ENCODE measurements at places on chromosomes 3 and 15. TPM values are rescaled to one million over a fixed set of nuclear protein-coding genes. Genes with fewer than 3 reads are reported as not detected.
A peak's percentile ranks its signal among the peaks of the same experiment; 100 is the strongest.

EOMES gene
- not detected for total RNA-seq

MIX23 gene
- total RNA-seq = not detected

ARHGAP31 gene
- total RNA-seq = 31.4 TPM

SLC9C1 gene
- 0.32 TPM for total RNA-seq

FBXW12 gene
- not detected for total RNA-seq

GRM7 gene
- 4.8 TPM for total RNA-seq

GRCh38 chr15:37824717-37825382, 109.6 kb upstream of the TMCO5A start:
- no peak for DNase-seq

DNA sequence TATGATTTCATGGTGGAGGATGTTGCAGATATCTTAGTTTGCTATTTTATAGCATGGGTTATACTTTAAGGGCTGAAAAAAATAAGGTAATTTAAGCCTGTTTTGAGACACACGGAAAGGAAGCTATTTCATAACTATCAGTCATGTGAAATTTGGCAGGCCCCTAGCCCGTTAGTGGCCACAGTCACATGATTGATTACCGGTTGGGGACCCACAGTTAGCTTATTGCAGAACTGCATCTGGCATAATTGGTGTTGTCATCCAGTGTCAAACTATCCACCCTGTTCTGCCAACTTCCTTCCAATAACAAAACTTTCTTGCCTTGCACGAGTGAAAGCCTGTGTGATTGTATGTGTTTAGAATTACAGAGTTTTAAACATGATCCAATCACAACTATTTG, 35.2 kb downstream of the FNDC3B start:
- peak; percentile 75 for DNase-seq

DNA sequence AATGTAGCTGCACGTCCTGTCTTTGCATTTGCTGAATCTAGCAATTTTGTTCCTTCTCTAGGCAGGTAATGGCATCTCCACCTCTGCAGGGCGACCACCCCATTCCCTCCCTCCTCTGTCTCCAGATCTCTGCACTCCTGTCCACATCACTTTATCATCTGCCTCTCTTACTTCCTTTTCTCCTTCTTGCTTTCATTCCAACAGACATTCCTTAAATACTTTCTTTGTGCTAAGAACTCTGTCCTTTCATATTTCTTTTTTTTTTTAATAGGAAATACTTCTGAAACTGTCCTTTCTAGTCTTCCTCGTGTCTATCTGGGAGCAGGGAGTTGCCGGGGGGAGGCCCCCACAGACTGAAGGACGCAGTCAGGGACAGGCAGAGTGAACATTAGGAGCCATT, 7.2 kb downstream of the ITIH3 start:
- no peak for DNase-seq

DNA sequence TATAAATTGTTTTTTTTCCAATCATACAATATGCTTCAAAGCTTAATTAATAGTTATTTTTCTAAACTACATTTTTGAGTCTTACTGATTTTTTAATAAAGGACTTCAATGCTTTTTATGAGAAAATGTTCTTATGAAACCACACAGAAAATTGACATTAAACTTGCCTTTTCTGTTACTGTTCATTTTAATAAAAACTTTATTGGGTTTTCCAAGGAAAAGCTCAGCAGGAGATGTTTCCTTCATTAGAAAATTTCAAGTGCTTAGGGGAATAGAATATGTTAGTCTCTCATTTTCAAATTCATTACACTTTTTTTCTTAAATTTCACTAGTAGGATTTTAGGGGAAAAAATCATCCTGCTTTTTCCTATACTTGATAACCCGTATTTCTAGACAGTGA, 711.4 kb downstream of the DIPK2A start:
- DNase-seq = no peak

DNA sequence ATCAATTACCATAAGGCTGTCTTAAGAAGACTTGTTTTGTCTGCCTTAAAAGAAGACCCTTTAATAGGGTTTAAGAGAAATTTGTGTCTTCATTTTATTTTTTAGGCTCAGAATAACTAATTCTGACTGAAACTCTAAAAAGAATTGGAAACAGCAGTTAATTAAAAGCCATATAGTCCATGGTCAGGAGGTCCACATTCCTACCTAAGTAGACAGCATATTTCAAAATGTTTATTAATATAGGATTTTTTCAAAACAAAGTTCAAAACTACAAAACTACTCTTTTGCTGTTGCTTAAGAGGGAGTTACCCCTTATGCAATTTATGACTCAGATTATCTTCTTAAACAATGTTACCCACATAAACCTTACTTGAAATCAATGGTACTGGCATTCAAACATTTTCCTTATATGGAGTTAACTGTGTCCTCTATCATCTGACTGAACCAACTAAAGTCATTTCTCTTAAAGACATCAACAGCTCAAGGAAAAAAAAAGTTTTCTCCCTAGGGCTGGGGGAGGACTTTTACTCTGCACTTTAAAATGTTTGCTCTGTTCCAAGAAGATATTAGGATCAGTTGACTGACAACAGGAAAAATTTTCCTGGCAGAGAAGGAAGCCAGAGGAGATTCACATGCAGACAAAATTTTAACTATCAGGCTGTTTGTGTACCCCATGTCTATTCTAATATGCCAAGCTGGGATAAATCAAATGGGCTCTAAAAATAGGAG, 56.8 kb upstream of the NANOGP8 start:
- no peak for DNase-seq

GRCh38 chr3:75224412-75224811, 439.7 kb upstream of the FRG2C start:
- no peak for DNase-seq

DNA sequence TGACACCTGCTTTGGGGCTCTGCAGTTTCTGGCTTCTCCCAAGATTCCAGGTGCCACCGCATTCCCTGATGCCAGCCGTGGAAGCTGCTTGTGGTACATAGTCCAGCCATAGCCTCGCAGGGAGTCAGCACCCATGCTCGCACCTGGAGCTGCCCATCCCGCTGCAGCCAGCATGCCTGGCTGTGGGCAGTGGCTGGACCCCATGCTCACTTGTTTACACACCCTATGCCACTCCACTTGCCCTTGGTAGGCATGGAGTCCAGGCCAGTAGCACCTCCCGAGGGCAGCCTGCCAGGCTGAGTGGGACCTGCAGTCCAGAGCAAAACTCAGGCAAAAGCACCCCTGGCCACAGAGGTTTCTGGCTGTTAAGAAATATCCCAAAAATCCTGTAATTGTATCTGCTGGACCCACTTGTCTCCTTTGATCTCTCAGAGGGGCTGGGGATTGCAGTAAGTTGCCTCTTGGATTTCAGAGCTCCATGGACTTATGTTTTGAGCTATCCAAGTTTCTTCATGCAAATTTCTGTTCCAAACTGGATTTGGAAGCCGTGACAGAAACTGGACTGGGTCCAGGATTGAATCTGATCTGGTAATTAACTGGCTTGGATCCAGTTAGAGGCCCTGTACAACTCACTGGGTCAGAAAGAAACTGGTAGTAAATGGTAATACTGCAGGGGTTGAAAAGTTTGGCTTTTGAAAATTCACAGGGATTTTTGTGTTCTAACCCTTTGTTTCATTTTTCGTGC, 149.3 kb downstream of the FMN1 start:
- no peak for DNase-seq

GRCh38 chr15:68431792-68432401, at the start of gene ITGA11:
ITGA11 (minus strand) TSS chr15:68432163; CDS start chr15:68432066, 97 bp downstream.
- DNase-seq = no peak

DNA sequence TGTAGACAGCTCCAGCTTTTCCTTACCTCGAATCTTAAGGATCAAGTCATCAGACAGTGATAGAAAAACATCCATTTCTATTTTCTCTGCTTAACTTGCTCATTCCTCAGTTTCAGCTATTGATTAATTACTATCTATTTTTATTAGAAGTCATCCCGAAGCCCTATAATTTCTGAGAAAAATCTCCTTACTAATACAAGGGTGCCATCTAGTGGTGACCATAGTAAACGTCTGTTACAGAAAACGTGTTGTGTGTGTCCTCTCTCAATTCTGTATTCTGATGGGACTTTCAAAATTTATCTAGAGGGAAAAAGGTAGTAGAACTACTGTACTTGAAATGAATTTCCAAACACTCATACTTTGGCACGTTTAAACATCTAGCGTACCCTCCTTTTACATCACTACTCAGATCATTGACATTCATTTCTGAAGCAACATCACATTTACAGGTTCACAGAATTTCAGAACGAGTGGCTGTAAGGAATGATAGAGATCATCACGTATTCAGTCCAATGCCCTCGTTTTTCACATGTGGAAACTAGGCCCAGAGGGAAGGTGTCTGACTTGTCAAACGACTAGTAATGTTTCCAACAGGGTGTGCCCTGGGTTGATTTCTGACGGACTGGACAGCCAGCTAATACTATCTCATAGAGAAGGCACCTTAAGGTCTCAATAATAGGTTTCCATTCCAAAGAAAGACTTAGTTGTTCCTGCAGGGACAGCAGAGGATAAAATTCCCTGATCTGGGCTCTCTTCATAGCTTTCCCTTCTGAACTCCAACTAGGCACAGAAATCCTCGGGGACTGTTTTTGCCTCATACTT, 25.6 kb downstream of the HACD2 start:
- DNase-seq = no peak

DNA sequence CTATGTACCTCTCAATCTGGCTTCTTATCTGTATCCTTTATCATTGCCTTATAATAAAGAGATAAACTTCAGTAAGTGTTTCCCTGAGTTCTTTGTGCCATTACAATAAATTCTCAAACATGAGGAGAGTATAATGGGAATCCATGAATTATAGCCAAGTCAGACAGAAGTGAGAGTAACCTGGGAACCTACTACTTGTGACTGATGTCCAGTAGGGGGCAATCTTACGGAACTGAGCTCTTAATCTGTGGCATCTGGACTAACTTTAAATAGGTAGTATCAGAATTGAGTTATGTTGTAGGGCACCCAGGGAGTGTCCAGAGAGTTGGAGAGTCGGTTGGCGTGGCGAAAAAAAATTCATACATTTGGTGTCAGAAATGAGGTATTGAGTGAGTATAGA, 542.6 kb downstream of the ZBBX start:
- no peak for DNase-seq

DNA sequence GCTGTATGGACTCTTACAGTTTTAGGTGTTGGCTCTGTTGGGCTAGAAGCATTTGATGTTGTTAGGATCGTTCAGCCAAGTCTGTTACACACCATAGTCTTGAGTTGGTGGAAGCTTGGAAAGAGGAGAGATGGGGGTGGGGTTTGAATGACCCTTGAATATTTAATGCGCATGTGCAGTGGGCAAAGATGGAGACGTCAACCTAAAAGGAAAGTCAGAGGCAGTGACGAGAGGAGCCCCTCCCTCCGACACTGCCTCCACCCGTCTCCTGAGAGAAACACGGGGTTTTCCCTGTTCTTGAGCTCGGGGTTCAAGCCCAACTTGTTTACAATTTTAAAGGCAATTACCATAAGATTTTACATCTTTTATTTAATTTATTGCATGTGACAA, 311.4 kb downstream of the SHQ1 start:
- DNase-seq = no peak

Data from ascending aorta (tissue), 2 donors.